ENCODE measurements at places on chromosomes 7 and 10. TPM values are rescaled to one million over a fixed set of nuclear protein-coding genes. Genes with fewer than 3 reads are reported as not detected.

CPA2 gene
- total RNA-seq = not detected

TET1 gene
- 3.1 TPM for total RNA-seq

DNA sequence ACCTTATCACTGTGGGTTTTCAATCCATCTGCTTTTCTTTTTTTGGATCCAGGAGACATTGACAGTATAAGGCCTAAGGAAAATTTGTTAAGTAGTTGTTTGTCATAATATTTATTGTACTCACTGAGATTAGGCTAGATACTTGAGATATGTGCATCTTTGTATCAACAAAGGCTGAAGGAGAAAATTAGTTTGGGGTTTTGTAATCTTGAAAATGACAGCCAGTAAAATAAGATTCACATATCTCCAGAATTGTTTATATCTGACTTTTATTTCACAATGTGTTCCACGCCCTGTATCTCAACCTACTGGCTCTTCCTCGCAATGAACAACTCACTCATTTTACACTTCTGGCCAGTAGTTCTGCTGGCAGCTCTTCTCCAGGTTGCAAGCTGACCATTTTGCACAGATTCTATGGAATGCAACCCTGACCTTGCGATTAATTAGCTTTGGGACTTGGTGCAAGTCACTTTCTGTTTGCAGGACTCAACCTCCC, 132.7 kb downstream of the GATA3 start:
- no peaks in the 10 kb centered on the region for H3K4me1 ChIP-seq
- DNase-seq = no peak
- no peak overlapping the region for H3K27ac ChIP-seq
- no peaks in the 10 kb centered on the region for H3K27me3 ChIP-seq

DNA sequence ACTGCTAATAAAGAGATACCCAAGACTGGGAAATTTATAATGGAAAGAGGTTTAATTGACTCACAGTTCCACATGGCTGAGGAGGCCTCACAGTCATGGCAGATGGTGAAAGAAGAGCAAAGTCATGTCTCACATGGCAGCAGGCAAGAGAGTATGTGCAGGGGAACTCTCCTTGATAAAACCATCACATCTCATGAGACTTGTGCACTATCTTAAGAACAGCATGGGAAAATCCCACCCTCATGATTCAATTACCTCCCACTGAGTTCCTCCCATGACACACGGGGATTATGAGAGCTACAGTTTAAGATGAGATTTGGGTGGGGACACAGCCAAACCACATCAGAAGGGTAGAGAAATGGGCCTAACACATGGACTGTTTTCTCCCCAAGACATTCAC, 156.3 kb downstream of the CCDC71L start:
- DNase-seq = no peak
- H3K36me3 ChIP-seq = no peaks in the 10 kb centered on the region
- H3K4me3 ChIP-seq = no peak overlapping the region
- H3K27ac ChIP-seq = no peak overlapping the region

GRCh38 chr7:20260223-20260622, 43.0 kb upstream of the MACC1 start:
- DNase-seq = no peak
- H3K27ac ChIP-seq = no peak overlapping the region
- H3K27me3 ChIP-seq = no peaks in the 10 kb centered on the region
- no peaks in the 10 kb centered on the region for H3K36me3 ChIP-seq
- no peak overlapping the region for H3K4me3 ChIP-seq

GRCh38 chr10:69474742-69475432, 23.6 kb downstream of the TSPAN15 start:
- peaks cover 33% of the 10 kb centered on the region for H3K4me1 ChIP-seq
- H3K27me3 ChIP-seq = peaks cover 4% of the 10 kb centered on the region
- H3K4me3 ChIP-seq = no peak overlapping the region
- no peaks in the 10 kb centered on the region for H3K36me3 ChIP-seq

- H3K36me3 ChIP-seq = no peaks in the 10 kb centered on the region
- H3K4me3 ChIP-seq = no peak overlapping the region
- no peaks in the 10 kb centered on the region for H3K4me1 ChIP-seq
- no peaks in the 10 kb centered on the region for H3K27me3 ChIP-seq
- DNase-seq = no peak
Measured at GRCh38 chr10:13206546-13207443, 27.4 kb downstream of the UCMA start.

CHST3 gene
- 29.3 TPM for total RNA-seq

RELN gene
- total RNA-seq = 1.8 TPM

GRCh38 chr7:139936760-139937310, 107.8 kb downstream of the TBXAS1 start:
- no peaks in the 10 kb centered on the region for H3K27me3 ChIP-seq
- no peaks in the 10 kb centered on the region for H3K4me1 ChIP-seq
- H3K4me3 ChIP-seq = no peak overlapping the region
- DNase-seq = no peak
- no peak overlapping the region for H3K27ac ChIP-seq
